ENCODE measurements at places on chromosomes 4 and X.

GRCh38 chr4:88147799-88148217, 10.6 kb downstream of the ABCG2 start:
- no peak for DNase-seq

DNA sequence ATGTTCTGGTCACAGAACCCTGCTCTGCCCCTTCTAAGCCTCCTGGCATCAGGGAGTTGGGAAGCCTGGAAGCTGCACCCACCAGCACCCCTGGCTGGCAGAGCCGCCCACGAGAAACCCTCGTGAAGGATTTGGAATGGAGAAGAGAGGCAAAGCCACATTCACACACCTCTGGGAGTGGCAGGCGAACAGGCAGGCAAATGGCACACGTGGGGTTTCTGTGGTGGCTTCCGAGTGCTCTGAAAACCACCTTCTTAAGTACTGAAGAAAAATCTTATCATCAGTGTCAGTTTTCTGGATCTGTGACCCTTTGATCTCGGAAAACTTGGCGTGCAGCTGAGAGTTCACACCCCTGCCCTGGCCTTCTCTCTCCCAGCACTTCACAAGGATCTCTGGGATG, 442.2 kb upstream of the FRG1 start:
- no peak for DNase-seq

DNA sequence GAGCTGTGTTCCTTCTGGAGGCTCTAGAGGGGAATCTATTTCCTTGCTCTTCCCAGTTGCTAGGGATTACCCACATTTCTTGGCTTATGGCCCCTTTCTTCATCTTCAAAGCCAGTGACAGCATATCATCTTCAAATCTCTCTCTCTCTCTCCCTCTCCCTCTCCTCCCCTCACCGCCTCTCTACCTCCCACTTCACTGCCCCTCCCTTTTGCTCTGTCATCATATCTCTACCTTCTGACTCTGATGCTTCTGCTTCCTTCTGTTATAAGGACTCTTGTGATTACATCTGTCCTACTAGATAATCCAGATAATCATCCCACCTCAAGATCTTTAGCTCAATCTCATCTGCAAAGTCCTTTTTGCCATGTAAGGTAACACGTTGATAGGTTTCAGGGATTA, 93.1 kb upstream of the TEX13D start:
- no peak for DNase-seq

DNA sequence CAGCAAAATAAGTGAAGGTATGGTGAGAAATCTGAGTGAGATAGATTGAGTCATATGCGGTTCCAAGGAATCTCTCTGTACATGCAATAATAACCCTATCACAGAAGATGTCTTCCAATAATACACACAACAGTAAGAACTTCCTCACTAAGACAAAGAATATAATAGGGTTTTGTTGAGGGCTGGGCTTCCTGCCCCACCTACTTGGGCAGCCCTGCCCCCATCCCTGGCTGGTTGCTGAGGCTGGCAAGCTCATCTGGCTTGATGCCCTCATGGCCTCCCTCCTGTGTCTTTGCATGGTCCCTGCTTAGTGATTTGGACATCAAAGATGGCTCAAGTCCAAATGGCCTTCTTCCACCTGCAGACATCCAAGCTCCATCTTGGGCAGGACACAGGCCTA, 2.7 kb downstream of the GEMIN8 start:
- DNase-seq: peak; percentile 4

- no peak for DNase-seq
Observed at GRCh38 chr4:174550541-174550940, 28.3 kb upstream of the HPGD start.
